Germinal center (tissue), 1 donor: ENCODE measurements at places on chromosomes 1 and 21.

GRCh38 chr1:228309326-228310067, 97.1 kb downstream of the TRIM11 start:
- DNase-seq, result no peak

GRCh38 chr1:210250665-210250997, 18.0 kb downstream of the SERTAD4 start:
- peak; percentile 18 for DNase-seq

GRCh38 chr1:210291786-210292230, 36.9 kb upstream of the HHAT start:
- DNase-seq, result no peak

GRCh38 chr1:60229821-60230220, 156.3 kb upstream of the C1orf87 start:
- no peak for DNase-seq

DNA sequence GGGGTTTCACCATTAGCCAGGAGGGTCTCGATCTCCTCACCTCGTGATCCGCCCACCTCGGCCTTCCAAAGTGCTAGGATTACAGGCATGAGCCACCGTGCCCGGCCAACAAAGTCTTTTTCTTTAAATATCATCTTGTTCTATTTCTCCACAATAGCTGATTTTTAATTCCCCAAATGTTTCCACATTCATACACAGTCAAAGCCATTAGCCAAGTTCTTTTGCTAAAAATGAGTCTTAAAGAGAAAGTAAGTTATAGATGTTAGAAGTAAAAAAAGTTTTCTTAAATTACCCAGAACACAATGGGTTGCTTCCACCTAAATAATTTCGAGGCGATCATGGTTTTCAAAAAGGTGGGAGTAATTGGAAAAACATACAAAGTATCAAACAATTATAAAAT, 30.6 kb downstream of the C2CD2 start:
- DNase-seq, result no peak

GRCh38 chr1:162549001-162549400, 12.5 kb upstream of the UAP1 start:
- no peak for DNase-seq

GRCh38 chr1:80779275-80779674, 1021.5 kb upstream of the ADGRL2 start:
- no peak for DNase-seq

DNA sequence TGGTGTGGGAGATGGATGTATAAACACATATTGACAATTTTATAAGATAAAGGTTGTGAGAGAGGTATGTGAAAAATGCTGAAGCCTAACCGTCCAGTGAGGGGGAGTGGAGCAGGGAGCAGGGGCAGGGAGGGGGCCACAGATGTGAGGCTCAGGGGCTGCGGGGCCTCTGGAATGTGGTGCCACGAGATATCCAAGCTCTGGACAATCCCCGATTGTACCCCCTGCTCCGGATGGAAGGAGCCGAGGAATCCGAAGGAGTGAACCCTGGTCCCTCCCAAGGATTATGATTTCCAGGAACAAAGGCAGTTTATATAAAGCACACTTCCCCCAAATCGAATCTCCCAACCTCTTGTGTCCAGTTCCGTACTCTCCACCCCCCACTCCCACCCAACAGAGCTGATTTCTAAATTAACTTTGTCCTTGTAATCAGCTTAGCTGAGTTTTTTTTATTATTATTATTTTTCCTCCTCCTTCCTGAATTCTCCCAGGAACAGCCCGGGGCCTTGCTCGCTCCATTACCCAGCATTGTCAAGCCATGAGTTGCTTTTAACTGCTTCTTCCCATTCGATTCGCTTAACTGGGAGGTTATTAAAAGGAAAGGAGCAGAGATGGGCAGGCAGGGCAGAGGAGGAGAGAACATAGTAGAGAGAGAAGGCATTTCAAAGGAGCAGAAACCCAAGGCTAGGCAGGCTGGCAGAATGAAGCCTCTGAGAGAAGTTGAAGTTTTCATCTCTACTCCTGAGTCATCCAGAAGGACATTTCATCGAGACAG, 9.4 kb downstream of the KIRREL1 start:
- DNase-seq, result no peak

GRCh38 chr1:59276439-59276851, 20.4 kb upstream of the FGGY start:
- no peak for DNase-seq

- DNase-seq, result no peak
These were observed 69.2 kb upstream of the ERG start for GRCh38 chr21:38567335-38567969.

GRCh38 chr1:38127428-38127827, 80.8 kb upstream of the POU3F1 start:
- DNase-seq, result no peak

DNA sequence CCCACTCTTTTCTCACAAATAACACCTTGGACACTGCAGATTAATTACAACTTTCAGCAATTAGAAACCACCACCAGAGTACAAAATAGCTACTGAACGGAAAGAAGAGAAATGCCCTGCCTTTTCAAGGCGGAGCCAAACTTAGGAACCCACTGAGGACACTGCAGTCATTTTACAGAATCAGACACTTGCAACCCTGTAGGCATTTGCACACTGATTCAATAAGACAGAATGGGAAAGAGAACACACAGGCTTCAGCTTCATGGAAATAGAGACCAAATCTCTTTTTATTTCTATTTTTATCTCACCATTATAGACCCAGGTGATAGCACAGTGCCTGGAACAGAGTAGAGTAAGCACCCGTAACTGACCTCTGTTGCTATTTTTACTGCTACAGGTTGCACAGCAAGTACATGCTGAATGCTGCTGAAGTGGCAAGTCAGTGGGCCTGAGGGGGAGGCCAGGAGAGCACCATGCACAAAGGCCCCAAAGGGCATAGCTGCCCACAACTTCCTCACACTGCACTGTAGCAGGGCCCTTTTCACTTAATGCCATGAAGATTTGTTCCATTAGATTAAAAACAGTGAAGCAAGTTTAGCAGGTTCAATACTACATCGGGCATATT, 50.7 kb upstream of the EDARADD start:
- DNase-seq, result no peak

- peak; percentile 16 for DNase-seq
These were observed 183.3 kb upstream of the TMEM51 start for GRCh38 chr1:14970115-14970798.

- DNase-seq, result no peak
These were observed 89.9 kb upstream of the SSX2IP start for GRCh38 chr1:84780000-84780716.

DNA sequence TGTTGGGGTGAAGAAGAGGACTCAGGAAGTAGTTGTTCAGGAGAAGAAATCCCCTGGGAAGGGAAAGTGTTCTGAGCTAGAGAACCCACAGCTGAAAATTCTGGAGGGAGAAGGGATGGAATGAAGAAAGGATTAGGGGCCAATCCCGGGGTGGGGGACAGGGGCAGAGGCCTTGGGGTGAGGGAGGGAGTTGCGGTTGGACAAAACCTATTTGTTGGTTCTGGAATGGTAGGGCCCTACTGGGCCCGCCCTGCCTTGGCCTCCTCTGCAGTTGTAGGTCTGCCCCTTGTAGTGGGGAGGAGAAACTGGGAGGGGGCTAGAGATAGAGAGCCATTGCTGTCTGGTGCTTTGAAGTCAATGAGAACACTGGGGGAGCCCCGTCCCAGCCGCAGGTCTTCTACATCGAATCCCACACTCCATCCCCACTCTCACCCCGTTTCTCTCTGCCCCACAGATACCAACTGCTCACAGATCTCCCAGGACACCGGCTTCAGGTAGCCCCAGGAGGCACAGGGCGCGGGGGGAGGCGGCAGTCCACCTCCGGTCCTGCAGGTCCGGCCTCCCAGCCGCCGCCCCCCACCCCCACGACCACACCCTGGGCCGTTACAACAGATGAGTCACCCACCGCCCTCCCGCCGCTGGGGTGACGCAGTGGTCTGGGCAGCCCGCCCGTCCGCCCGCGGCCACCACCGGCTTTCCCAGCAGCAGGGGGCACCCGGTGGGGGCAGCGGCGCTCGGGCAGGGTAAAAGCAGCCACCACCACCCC, 1.1 kb downstream of the TAGLN2 start:
- peak; percentile 59 for DNase-seq

- DNase-seq, result no peak
These were observed 25.2 kb downstream of the KCNC4 start for GRCh38 chr1:110235181-110235833.

DNA sequence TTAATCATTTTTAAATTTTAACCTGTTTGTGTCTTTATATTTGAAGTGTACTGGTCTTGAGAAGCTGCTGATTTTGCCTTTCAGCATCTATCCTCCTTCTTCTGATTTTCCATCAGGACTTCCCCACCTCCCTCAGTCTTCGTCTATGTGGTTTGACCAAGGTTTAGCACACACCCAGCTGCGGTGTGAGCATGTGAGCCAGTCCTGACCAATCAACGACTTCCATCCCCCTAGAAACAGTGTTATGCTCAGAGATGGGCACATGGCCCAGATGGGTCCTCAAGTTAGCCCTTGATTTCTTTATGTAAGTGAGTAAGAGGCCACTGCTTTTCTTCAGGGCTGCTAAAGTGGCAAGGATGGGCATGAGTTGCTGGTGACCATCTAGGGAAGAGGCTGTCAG, 190.8 kb downstream of the MATN1 start:
- no peak for DNase-seq

GRCh38 chr1:166811691-166812090, 27.6 kb upstream of the POGK start:
- DNase-seq, result no peak
